ENCODE measurements at places on chromosomes 1 and 21.

GRCh38 chr1:244603498-244603897 lies 49.4 kb upstream of the DESI2 start:
- peak; percentile 42 for DNase-seq

GRCh38 chr1:204377800-204378668 lies 18.3 kb upstream of the PLEKHA6 start:
- DNase-seq = peak; percentile 60

- no peak for DNase-seq
These were observed 13.0 kb downstream of the INAVA start for GRCh38 chr1:200907611-200908097.

DNA sequence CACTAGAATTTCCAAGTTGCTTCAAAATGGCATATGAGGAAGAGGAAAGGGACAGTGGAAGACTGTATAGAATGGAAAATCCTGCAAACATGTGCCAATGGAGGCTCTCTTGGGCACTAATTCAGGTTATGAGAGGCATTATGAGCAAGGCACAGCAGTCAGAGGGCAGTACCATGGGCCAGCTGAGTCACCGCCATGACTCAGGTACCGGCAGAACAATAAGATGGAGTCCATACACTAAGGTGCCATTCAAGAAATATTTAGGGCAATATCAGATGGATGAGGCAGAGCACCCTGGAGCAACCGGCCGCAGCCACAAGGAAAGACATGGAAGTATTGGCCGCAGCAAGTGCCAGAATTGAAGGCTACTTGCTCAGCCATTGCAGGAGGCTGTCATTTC lies 25.6 kb upstream of the VAV3 start:
- no peak for DNase-seq

GRCh38 chr21:36608041-36608896 lies 90.6 kb upstream of the SIM2 start:
- DNase-seq = no peak

- no peak for DNase-seq
These were observed 267.7 kb upstream of the USP25 start for GRCh38 chr21:15462092-15462491.

- DNase-seq = no peak
These were observed 258.4 kb upstream of the DPYD start for GRCh38 chr1:98179151-98179773.
